ENCODE measurements at places on chromosomes 13 and 19.
A peak's percentile ranks its signal among the peaks of the same experiment; 100 is the strongest.

DNA sequence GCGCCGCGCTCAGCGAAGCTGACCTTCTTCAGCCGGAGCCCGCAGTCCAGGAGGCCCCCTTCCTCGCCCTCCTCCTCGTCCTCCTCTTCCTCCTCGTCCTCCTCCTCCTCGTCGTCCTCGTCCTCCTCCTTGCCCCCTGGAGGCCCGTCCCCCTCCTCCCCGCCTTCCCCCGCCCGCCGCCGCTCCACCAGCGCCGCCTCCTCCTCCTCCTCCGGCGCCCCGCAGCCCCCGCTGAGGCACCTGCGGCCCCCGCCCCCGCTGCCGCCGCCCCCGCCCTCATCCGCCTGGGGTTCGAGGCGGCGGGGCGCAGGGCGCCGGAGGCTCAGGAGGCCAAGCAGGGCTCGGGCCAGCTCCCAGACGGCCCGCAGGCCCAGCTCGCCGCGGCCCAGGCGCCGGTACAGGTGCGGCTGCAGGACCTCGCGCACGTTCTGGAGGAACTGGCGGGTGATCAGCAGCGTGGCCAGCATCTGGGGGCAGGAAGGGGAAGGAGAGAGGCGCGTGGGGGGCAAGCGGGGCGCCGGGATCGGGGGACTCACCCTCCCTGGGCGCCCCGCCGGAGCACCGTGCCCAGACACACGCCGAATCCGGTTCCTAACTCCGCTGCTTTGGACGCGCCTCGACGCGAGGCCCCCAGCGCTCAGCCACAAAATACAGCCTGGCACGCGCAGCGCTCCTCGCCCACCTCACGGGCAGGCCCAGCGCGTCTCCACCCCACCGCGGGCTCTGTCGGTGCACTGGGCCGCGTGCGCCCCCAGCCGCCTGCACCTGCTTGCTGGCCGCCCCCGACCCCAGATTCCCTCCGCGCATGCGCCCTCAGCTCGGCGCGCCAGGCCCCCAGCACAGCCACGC lies 5.9 kb downstream of the ANO8 start:
- DNase-seq = no peak

GRCh38 chr19:3608750-3609322 lies 2.2 kb upstream of the TBXA2R start:
- no peak for DNase-seq

DNA sequence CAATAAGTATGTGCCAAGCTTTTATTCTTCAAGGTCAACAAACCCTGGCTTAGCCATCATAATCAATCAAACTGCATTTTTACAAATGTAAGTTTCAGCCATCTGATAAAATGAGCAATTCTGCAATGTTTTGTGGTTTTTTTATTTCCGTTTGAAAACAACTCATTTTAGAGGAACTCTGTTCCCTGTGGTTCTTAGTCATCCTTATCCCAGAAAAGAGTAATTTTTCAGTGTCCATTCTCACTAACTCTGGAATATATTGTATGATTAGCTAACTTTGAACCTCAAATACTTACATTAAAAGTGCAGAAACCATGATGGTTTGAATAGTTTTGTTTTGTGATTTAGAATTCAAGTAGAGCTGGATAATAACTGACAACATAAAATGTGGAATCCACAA lies 87.6 kb downstream of the IRS2 start:
- no peak for DNase-seq

DNA sequence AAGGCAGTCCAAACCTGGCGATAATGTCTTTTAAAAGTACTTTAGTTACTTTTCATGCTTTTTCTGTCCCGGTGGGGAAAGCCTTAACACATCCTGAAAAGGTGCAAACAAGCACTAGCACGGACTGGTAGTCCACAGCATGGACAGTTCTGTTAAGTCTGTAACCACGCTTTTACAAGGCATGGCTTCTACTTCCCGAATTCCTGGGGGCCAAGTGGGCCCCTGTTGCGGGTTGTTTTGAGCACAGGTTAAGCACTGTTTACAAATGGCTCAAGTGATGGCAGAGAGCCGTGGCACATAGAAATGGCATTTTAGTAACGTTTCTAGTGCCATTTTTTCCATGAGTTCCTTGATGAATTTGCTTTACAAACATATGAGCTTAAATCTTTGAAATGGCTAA lies 37.6 kb downstream of the ZNF493 start:
- no peak for DNase-seq

- peak; percentile 70 for DNase-seq
These were observed 589 bp downstream of the ZBTB45 start for GRCh38 chr19:58519087-58519354.

- DNase-seq = no peak
These were observed 1.5 kb downstream of the AKT2 start for GRCh38 chr19:40283414-40284250.

- no peak for DNase-seq
These were observed 15.1 kb downstream of the LILRA5 start for GRCh38 chr19:54297759-54298305.

All from transverse colon (tissue), 4 donors.